ENCODE measurements at places on chromosomes 1 and 21.

DNA sequence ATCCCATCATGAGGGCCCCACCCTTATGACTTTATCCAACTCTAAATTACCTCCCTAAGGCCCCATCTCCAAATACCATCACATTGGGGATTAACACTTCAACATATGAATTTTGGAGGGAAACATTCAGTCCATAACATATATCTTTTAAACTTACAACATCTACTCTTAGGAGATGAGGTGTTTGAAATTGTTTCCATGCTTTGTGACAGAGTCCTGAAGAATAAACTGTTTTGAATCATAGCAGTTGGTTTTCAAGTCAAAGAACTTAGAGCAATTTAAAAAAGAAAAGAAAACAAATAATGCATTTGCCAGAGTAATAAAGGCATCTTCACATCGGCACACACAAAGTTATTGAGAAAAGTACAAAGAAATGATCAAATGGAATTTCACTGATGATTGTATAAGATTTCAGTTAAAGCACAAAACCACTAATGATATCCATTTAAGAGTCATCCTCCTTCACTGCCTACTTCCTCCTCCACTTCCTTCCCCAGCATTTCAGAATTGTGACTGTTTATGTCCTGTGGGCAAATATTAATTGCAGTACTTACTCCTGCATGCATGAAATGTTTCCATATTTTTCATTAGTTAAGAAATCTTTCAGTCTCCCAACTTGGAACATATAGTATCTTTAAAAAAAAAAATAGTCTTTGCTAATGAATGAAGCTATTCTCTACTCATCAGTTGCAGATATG is 202.0 kb downstream of the LRRC40 start:
- no peak for DNase-seq

DNA sequence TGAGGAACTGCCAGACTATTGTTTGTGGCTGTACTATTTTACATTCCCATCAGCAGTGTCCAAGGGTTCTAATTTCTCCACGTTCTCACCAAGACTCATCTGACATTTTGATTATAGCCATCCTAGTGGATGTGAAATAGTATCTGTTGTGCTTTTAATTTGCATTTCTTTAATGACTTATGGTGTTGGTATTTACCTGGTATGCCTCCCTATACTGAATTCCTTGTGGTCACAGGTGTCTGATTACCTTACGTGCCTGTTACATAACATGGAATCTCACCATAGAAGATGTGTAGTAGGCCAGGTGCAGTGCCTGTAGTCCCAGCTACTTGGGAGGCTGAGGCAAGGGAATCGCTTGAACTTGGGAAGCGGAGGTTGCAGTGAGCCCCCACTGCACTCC is 13.5 kb downstream of the ZYG11A start:
- no peak for DNase-seq

- DNase-seq: no peak
Observed at GRCh38 chr21:23963454-23963853, 1643.8 kb downstream of the MRPL39 start.

DNA sequence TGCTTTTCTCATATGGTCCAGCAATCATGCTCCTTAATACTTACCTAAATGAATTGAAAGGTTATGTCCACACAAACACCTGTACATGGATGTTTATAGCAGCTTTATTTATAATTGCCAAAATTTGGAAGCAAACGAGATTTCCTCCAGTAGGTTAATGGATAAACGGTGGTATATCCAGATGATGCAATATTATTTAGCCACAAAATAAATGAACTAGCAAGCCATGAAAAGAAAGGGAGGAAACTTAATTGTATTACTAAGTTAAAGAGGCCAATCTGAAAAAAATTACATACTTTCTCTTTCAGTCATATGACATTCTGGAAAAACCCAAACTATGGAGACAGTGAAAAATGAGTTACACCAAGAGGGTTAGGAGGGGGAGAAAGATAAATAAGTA is 76.3 kb upstream of the LRRC7 start:
- DNase-seq: no peak

DNA sequence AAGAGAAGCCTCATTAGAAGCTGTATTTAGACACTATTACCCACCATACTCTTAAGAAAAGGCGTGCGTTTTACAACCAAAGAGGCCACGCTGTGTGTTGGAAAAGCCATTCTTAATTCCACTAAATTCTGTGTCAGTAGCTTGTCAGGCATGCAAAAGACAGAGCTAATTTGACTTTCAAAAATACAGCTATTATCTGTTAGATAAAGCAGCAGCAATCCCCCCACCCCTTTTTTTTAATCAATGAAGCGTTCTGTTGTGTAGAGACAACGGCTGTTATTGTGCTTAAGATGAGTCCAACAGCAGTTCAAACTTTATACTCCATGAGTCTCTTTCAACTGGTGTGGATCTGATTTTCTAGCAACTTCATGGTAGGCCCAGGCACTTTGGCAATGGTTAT is 43.5 kb downstream of the PLA2G4A start:
- DNase-seq: no peak

DNA sequence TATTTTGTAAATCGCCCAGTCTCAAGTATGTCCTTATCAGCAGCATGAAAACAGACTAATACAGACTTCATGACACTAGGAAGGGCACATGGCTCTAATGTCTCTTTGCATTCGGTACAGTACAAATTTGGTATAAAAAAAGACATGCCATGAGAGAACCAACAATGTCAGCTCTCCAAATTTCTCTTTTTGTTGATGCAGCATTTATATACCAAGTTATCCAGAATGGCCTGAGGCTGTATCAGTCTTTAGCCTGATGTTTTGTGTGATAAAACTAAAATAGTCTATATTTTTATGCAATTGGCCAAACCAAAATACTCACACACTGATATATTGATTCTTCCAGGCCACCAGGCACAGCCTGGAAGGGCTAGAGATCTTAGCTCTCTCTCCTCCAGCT is 124.3 kb upstream of the SAMSN1 start:
- no peak for DNase-seq

DNA sequence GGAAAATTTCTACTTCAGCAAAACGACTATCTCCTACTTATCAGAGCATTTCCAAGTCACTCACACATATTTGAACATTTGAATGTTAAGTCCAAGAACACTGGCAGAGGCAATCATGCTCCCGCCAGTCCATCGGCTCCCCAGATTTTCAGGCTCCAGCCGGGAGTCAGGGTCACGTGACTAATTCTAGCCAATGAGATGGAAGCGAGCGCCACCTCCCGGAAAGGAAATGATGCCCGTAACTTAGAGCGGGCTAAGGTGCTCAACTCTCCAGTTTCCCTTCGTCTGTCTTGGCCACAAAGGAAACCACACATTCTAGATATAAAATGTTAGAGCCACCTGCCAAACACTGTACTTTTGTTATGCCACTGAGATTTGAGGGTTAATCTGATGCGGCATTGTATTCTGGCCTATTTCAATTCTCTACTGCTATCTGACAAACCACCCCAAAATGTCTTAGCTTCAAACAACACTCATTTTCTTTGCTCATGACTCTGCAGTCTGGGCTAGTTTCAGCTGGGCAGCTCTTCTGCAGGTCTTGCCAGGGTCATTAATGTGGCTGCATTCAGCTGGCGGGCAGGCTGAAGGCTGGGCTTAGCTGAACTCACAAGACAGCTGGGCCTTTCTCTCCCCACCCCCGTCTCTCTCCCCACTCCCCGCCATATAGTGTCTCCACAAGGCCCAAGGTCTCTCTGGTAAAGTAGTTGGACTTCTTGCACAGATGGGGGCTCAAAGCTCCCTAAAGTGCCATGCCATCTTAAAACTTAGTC is 16.5 kb upstream of the LHX4 start:
- no peak for DNase-seq

GRCh38 chr21:46569081-46569480 is 35.8 kb downstream of the S100B start:
- DNase-seq: no peak

DNA sequence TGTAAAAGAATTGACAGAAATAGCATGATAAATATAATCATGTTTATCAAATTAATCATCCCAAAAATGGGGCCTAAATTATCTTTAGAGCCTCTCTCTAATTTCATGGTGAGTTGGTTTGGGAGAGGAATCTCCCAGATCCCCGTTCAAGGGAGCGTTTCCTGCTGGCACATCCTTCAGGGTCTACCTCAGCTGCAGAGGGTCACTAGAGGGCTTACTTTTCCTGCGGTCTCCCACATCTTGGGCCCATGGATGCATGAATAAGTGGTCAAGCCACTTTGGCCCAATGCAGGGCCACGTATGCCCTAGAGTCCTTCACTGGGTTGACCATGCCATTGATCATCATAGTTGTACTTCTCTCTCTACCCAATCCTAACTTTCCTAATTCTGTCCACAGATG is 164.1 kb downstream of the USP25 start:
- no peak for DNase-seq

DNA sequence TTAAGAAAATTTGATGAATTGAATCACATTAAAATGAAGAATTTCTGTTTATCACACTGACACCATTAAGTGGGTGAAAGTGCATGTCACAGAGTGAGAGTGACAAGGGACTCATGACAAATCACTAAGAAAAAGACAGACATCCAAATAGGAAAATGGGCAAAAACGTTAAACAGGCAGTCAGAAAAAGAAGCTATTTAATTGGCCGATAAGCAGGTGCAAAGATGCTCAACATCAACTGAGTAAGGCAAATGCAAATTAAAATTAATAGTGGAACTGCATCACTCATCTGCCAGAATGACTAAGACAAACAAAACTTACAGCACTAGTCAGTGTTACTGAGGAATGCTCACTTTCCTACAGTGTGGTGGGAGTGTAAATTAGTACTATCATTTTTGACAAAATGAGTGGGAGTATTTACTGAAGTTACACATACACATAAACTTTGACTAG is 39.2 kb upstream of the RUNX1 start:
- DNase-seq: no peak

DNA sequence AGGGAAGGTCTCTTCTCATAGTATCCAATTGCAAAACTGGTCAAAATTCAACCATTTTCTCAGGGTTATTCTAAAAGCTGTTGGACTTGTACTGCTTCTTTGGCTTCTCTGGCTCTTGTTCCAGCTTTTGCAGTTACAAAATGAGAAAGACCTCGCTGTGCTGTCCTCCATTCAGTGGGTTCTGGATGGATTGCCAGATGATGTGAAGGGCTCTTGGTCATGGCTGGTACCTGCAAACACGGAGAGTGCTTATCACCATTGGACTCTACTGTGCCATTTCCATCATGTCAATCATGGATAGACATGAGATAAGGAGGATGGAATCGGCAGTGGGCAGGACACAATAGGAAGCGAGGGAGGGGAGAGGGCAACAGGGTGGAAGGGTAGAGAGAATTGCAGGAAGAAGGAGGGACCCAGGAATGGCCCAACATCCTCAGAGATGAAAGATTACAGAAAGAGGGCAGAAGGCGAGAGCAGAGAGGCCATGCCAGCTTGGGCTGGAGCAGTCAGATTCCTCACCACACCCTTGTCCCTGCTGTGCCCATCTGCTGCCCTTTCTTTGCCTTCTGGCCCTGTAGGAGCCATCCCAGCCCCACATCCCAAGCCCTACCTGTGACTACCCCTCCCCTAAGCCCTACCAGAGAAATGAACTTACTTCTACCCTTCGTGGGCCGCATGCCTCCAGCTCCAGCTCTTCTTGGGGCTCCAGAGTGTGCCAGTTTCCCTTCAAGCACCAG is 70.3 kb downstream of the HIVEP3 start:
- no peak for DNase-seq

DNA sequence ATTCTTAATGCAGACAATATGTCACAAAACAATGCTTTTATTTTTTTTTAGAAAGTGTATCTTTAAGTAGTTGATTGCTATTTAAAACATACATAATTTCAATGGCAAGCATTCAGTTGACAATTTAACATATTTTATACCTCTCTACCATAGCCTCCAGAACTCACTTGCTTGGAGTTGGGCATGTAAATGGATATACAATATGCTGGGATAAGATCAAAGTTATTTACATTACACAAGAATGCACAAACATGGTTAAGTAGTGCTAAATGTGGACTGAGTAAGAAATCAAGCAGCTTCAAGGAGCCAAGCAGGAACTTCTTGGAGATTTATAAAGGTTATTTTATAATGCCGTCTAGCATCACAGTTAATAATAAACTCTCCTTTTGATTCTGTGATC is 17.0 kb downstream of the CLCA4 start:
- DNase-seq: no peak

DNA sequence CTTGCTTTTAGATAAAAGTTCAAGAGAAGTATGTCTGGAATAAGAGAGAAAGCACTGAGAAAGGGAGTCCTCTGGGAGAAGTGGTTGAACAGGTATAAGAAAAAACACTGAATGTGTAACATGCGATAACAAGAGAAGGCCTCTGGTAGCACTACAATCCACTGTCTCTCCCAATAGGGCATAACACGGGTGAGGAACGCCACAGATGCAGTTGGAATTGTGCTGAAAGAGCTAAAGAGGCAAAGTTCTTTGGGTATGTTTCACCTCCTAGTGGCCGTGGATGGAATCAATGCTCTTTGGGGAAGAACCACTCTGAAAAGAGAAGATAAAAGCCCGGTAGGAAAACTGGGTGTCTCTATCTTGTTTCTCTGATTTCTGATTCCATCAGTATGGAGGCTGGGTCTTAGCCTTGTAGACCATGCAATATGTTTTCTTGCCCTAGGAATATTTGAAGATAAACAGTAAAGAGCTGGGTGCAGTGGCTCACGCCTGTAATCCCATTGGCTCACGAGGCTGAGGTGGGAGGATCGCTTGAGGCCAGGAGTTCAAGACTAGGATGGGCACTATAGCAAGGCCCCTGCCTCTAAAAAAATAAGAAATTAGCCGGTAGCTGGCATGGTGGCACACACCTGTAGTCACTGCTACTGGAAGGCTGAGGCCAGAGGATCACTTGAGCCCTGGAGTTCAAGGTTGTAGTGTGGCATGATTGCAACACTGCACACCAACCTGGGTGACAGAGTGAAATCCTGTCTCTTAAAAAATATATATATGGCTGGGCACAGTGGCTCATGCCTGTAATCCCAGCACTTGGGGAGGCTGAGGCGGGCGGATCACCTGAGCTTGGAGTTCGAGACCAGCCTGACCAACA is 40.4 kb downstream of the DAP3 start:
- peak; percentile 5 for DNase-seq

DNA sequence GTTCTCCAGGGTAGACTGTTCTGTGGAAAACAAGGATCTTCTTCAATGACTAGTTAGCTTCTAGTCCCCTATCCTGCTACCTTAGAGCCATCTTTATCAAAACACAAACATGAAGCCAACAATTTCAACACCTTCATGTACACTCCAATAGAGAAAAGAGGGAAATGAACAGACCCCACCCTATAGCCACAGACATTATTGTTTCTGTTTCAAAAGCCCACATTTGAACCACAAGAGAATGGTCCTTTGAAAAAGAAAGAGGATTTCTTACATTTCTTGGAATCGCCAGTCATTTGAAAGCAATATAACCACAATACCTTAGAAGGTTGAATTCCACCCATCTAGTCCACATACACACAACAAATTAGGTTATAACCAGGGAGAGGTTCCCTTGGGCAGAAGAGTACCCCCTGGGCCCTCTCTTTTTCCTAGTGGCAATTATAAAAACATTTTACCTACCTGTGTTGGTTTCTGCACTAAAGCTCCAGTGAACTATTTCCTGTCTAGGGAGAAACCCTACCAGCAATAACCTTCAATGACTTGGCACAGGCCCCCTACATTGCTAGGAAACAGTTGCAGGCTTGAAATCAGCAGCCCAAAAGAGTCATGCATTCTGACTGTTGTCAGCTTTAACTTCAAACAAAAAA is 2.7 kb upstream of the LPGAT1 start:
- no peak for DNase-seq

GRCh38 chr1:6180707-6181311 is 688 bp upstream of the CHD5 start:
- no peak for DNase-seq

GRCh38 chr21:42524341-42525028 is 10.8 kb downstream of the SLC37A1 start:
- peak; percentile 34 for DNase-seq
